ENCODE measurements at places on chromosomes 2 and 18. TPM values are rescaled to one million over a fixed set of nuclear protein-coding genes. Genes with fewer than 3 reads are reported as not detected.

The BBS5 gene
- polyA plus RNA-seq = 3.8 TPM

The CROCC2 gene
- polyA plus RNA-seq = not detected

The SEPTIN10 gene
- polyA plus RNA-seq = 39.1 TPM

The CDK15 gene
- polyA plus RNA-seq = 2.5 TPM

The UGT1A1 gene
- polyA plus RNA-seq = not detected

The IL1RL1 gene
- polyA plus RNA-seq = not detected

The KCNG3 gene
- 0.03 TPM for polyA plus RNA-seq

The MLPH gene
- polyA plus RNA-seq = 84.8 TPM

The HOXD3 gene
- 0.81 TPM for polyA plus RNA-seq

The CDC42EP3 gene
- polyA plus RNA-seq = 105 TPM

The TTN gene
- polyA plus RNA-seq = 0.08 TPM

Data from SK-N-SH (cell line).